ENCODE measurements at places on chromosomes 5 and 9.

DNA sequence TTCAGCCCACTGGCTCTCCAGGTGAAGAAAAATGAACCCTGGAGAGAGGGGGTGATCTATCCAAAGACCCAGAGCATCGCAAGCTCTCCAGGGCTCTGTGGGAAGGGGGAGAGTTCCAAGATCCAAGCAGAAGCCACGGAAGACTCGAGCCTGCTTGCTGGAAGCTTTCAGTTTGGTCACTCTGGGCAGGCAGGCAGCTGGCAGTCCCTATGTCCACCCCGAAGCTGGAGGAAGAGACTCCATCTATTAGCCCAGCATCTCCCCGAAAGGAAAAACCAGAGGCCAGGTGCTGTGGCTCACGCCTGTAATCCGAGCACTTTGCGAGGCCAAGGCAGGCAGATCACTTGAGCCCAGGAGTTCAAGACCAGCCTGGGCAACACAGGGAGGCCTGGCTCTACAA lies 10.7 kb upstream of the SPARC start:
- DNase-seq: no peak

DNA sequence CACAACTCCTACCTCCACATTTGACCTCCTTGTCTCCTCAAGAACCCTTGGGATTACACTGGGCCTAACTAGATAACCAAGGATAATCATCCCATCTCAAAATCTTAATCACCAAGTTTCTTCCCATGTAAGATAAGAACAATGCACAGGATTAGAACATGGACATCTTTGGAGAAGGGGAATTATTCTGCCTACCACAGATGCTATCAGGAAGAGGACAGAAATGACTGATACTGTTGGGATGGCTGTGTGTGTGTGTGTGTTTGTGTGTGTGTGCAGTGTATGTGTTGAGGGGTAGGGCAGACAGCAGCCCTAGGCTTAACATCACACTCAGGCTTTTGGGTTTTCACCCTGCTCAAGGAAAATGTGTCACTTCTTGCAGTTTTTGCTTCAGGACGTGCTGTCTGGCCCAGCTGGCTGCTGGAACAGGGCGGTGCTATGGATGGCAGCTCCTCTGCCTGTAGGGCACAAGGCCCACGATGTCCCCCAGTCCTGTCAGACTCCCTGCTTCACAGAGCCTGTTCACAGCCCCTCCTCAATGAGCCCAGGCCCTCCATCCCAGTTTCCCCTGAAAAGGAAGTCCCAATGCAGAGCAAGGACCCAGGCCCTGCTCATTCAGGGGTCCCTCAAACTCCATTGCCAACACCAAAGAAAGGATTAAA lies 7.7 kb downstream of the CA9 start:
- DNase-seq: no peak

DNA sequence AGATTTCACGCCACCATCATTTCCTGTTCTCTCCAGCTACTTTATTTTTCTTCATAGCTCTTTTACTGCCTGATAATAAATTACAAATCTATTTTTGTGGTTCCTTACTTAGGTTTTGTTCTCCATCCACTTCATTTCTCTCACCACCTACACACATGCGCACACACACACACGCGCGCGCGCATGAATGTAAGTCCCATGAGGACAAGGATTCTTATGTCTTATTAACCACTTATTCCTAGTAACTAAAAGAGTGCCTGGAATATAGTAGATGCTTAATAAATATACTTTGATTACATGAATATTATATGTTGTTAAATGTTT lies 116.5 kb downstream of the TRPM6 start:
- DNase-seq: no peak

DNA sequence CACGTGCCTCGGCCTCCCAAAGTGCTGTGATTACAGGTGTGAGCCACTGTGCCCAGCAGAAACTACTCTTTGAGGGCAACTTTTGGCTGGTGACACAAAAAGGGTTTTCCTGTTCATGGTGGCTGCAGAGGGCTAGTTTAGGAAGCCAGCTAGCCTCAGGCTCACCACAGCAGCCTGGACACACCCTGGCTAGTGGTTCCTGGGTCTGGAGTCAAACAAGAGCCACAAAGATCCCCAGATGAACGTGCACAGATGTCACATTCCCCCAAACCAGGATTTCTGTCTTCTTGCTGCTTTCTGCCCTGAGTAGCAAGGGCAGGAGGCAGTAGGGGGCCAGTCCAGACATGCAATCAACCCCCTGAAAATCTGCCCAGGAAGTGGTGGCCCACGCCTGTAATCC lies 6.8 kb downstream of the HBEGF start:
- no peak for DNase-seq

- no peak for DNase-seq
These were observed 69.6 kb upstream of the OLFM1 start for GRCh38 chr9:135017899-135018298.

DNA sequence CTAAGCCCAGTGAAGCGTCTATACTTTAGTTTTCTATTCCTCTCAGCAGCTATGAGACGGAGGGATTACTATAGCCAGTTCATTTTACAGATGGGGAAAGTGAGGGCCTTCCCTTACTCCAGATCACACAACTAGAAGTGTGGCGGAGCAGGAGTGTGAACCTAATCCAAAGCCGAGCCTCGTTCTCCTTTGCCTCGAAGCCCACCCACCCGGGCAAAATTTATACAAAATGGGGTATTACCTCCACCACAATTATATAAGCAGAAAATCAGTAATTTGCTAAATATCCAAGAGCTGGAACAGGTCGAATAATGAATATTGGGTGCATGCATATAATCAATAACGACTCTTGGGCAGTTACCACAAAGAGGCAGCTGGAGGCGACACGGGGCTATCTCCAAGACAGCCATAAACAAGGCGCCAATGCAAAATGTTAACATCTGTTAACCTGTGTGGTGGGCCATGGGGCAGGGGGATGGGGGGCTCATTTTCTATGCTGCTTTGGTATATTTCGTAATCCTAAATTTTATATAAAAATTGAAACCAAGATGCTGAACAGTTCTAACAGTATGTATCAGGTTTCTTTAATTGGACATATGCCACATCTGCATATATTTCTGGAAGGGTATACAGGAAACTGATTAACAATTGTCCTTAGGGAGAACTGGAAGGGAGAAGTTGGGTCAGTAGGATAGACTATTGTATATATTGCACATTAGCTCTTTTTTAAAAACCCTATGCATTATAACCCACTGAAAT lies 1.2 kb upstream of the RNF44 start:
- DNase-seq: no peak

- no peak for DNase-seq
These were observed 694.3 kb downstream of the NR2F1-AS1 start for GRCh38 chr5:92886751-92887150.

DNA sequence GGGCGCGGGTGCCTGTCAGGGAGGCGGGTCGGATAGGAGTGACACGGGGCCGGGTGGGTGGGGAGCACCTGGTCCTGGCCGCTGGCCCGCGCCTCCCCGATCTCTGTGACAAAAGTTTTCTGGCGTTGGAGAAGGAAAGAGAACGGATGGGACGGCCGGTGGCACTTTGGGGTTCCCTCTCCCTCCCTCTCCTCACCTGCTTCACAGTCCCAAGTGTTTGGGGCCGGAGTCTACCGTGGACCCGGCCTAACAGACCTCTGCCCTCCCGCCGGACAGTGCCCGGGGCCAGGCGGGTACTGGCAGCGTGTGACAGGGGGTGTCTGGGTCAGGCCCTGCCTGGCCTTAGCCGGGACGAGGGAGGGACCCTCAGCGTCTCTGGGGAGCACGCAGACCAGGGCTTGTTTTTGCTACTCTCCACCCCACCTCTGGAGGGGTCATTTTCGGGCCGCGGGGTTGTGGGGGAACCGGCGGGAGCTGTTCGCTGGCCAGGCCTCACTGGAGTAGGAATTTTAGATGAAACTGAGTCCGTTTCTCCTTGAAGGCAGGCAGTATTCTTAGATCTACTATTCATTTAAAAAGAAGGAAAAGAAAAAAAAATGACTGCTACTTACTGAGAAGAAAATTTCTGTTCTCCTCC lies 1.7 kb downstream of the PRDM6 start:
- DNase-seq: no peak

- DNase-seq: no peak
These were observed 90.8 kb downstream of the PLPPR1 start for GRCh38 chr9:101119206-101119819.

DNA sequence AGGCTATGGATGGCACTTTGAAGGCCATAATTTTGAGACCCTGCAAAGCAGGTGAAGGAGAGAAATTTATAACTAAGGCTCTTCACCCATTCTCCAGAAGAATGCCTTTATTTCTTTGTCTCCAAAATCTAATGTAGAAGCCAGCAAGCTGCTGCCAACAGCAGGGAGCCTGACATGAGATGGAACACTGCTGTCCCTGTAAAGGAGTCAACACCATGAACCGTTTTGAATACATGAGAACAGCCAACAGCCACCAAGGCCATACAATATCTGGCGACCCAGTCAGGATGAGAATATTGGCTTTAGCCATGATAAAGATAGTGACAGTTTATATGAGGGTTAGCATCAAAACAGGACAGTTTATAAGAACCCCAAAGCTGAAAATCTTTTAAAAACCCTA lies 121.2 kb upstream of the LIFR start:
- DNase-seq: no peak

GRCh38 chr9:122466456-122466855 lies 11.3 kb downstream of the OR1J1 start:
- no peak for DNase-seq

- DNase-seq: no peak
These were observed 17.1 kb upstream of the CORO2A start for GRCh38 chr9:98209530-98209929.

- DNase-seq: no peak
These were observed 27.4 kb downstream of the PTPA start for GRCh38 chr9:129138476-129139232.

- no peak for DNase-seq
These were observed 375.3 kb upstream of the PRR16 start for GRCh38 chr5:120088836-120089235.

DNA sequence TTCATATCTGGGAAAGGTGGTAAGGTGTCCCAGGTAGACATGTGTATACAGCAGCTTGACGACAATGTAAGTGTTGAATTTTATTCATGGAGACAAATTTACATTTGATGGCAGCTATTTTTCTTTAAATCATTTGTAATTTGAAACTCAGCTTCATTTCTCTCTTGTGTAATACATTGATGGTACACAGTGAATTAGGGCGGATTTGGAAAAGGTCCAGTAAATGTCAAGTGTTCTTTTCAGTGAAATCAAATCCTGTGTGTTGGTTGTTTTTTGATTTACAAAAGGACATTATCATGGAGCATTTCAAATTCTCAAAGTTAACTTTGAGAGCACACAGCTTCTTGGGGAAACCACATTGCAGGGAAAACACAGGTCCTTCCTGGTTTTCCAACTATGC lies 30.0 kb upstream of the PCSK1 start:
- DNase-seq: no peak

GRCh38 chr5:42992088-42992879 lies 47.8 kb downstream of the ANXA2R start:
- peak; percentile 72 for DNase-seq

DNA sequence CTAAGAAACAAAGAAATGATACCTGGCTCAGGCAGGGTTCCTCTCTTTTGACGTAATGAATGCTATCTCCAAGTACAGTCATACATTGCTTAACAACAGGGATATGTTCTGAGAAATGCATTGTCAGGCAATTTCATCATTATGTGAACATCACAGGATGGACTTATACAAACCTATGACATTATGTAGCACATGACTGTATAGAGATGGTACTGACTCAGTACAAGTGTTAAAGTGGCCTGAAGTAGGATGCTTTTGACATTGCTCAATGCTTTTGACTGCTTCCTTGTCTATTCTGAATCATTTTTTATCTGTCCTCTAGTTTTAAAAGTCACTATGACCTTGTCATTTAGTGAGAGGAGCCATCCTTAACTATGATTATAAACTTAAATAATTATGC lies 147.6 kb downstream of the NR2F1-AS1 start:
- DNase-seq: no peak

- no peak for DNase-seq
These were observed 62.0 kb downstream of the TTLL11 start for GRCh38 chr9:122031157-122031556.
